ENCODE measurements at places on chromosomes 2 and 18.

DNA sequence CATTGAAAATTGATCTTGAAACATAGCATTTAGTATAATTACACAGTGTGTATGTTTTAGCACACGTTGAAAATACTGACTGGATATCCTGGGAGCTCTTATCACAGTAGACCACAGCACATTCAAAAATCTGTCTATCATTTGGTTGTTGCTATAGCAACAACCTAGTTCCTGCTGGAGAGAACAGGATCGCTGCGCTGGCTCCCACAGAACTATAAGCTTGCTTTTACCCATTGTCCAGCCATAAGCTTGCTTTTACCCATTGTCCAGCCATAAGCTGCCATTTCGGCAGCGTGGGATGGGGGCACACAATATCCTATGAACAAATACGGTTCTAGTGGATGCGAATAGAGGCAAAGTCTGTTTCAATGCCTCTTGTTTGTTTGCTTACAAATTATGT, 70.4 kb upstream of the ST6GAL2 start:
- DNase-seq, result no peak

DNA sequence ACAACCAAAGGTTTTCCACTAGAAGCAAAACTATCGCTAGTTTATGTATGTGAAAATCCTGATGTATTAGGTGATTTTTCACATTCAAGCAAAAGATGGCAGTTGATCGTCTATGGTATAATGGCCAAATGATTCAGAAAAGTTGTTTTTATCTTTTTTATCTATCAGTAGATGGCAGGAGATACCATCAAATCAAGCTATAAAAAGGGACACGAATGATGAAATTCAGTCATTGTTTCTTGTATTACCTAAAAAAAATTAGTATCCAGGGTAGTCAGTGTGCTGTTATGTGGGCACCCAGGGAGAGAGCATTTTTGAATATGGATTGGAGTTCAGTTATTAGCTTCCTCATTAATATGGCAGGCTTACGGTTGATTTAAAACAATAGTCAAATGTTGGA, 22.9 kb upstream of the CAVIN2 start:
- no peak for DNase-seq

- DNase-seq, result no peak
These were observed 215.6 kb upstream of the ARL4C start for GRCh38 chr2:234712421-234712935.

GRCh38 chr18:68763083-68763482, 34.8 kb upstream of the CCDC102B start:
- DNase-seq, result no peak

- no peak for DNase-seq
These were observed 313.1 kb downstream of the PLCL1 start for GRCh38 chr2:198117406-198118041.

DNA sequence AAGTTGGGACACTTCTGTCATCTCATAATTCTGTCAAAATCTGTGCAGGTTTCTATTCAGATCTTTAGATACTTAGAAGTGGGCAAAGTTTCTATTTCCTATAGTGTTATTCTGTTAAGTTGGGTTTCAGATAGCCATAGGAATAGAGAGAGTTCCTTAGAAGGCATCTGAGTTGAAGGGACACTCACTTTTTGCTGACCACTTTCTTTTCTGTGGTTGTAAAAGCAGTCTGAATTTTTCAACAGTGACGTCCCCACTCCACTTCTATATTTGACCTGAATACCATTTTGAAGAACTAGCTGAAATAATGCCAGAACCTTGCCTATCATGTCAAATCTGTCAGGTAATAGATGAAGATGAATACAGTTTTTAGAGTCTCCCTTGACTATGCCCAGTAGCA, 267.3 kb downstream of the SPAG16 start:
- no peak for DNase-seq
